ENCODE measurements at places on chromosomes 2 and 18.

DNA sequence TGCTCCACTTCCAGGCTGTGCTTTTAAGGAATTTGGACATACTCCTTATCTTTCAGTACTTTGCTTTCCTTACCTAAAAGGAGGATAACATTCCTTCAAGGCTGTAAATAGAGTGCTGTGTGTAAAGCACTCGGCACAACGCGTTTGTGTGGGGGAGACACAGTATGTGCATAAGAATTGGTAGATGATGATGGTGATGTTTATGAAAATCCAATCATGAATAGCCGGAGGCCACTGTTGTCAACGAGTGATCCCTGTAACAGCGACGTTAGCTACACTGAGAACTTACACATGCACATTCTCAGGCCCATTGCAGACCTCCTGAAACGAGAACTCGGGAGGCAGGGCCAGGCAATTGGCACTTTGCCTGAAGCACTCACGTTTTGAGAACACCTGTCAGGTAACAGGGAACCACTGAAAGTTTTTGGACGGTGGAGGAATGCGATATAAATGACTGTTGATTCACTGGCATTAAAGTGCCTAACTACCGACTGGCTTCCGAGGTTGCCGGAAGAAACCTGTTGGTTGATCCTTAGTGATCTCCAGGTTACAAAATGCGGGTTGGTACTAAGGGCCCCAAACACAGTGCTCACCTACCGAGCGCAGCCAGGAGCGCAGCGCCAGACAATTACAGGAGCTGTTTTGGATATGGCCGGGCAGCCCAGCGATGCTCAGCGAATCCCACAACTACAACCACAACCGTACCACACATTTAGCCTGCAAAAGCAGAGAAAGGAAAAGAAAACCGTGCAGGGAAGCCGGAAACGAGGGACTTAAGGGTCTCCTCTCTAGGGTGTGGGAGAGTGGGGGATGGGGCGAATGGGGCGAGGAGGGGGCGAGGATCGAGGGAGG is 1.0 kb upstream of the MAP4K4 start:
- peak; percentile 30 for DNase-seq

DNA sequence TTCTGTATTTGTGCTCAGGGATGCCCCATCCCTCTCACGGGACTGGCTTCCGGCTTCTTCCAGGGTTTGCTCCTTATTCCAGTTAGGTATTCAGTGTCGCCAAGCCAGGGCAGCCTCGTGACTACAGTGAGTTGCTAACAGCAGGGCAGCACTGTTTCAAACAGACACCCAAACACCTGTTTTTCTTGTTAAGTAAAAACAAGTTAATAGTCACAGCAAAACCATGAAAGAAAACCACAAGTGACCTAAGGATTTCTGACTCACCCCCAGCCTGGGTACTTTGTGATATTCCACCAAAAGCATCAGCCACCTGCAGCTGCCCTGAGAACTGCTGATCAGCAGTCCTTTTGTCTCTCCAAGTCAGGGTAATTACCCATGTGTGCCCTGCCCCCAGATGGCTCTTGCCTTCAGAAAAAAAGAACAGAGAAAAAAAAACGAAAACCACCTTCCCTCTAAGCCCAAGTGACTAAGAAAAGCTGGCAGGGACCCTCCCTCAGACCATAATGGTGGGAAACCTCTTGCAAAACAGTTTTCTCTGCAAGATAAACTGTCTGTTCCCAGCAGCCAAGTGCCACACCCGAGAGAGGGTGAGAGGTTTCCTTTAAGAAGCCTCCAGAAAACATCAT is 178.2 kb downstream of the ANAPC1 start:
- peak; percentile 44 for DNase-seq

- no peak for DNase-seq
These were observed 50.7 kb downstream of the SFXN5 start for GRCh38 chr2:73020657-73021370.

DNA sequence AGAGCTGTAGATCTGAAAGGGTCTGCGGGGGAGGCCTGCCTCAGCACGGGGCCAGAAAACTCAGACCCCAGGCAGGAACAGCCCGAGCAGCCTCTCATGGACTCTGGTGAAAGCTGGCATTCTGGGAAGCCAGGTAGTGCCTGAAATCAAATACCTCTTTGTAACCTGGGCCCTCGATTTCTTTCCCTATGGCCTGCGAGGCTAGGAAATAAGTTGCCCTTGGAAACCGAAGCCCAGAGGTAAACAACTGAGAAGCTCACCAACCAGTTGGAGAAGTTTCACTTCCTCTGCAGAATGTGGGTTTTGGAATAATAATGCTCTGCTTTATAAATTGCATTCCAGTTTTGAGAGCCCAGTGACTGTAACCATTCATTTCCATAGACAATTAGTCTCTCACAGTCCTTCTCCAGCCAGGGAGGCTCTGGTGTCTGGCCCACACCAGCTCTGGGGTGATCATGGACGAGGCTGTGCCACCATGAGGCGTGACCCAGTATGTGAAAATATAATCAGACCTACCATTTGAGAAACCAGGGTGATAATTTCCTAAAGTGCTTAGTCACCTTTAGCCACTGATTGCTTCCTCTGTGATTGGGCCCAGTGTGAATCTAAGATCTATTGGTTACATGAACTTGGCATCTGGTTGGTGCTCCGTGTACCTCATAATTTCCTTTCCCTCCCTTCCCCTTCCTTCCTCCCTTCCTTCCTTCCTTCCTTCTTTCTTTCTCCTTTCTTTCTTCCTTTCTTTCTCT is 133.1 kb upstream of the PELI1 start:
- no peak for DNase-seq

- DNase-seq, result no peak
These were observed 1.2 kb upstream of the BCL11A start for GRCh38 chr2:60554646-60555065.

GRCh38 chr2:61802548-61802947 is 51.3 kb downstream of the FAM161A start:
- DNase-seq, result no peak

DNA sequence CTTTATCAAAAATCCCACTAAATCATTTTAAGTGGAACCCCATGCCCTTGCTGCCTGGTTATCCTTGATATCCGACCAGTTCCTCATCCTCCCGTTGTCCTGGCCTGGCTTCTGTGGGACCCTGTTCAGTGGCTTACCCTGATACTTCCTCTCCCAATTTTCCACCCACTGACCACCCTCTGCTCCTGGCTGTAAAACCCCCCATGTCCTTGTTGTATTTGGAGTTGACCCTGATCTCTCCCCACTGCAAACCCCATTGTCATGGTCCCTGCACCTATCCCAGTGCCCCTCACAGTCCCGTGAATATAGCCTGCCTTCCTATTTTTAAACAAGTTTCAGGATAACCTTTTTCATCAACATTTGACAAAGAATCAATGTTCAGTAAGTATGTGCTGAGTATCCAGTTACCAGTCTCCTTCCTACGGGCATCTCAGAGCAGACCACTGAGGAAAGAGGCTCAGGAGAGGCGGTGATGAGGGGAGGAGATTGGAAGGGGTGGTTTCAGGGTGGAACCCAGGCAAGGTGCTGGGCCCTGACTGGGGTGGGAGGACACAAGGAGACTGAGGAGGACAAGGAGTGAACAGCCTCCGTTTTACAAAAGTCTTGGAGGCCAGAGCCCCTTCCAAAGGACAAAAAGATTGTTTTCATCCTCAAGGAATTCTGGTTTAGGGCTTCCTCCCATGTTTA is 131.8 kb downstream of the PXDN start:
- DNase-seq, result no peak

DNA sequence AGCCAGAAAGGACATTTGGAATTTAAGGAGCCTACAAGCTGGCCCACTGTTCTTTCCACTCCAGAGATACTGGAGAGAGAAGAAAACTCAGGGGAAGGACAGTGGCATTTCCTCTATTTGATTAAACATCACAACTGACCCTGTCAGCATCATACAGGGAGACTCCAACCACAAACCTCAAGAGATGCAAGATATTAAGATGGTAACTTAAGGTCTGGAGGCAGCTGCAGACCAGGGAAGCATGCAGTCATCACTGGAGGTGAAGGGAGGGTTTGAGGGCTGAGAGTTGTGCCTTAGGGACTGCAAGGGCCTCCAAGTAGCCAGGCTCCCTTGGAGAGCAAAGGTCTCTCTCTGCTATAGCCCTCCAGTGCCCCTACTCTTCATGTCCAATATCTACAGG is 67.4 kb downstream of the RNF152 start:
- DNase-seq, result no peak

GRCh38 chr2:198077477-198077876 is 273.1 kb downstream of the PLCL1 start:
- DNase-seq, result no peak

DNA sequence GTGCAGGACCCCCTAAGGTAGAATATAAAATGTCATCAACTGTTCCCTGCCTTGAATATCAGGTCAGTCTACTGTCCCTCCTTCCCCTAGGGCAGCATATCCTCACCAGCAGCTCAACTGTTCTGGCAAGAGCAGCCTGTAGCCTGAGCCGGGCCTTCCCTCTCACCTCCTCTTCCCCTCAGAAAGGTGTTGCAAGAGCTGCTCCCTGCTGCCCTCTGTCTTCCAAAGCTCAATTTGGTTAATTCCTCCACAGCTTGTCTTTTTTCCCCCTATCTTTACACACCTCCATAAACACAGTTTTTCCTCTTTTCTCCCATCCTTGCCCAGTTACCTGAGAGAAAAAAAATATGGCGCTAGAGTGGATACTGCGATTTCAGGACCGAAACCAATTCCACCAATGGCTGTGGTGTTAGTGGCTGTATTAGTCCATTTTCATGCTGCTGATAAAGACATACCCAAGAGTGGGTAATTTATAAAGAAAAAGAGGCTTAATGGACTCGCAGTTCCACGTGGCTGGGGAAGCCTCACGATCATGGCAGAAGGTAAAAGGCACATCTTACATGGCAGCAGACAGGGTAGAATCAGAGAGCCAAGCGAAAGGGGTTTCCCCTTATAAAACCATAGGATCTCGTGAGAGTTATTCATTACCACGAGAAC is 184.7 kb downstream of the MREG start:
- DNase-seq, result peak; percentile 64

DNA sequence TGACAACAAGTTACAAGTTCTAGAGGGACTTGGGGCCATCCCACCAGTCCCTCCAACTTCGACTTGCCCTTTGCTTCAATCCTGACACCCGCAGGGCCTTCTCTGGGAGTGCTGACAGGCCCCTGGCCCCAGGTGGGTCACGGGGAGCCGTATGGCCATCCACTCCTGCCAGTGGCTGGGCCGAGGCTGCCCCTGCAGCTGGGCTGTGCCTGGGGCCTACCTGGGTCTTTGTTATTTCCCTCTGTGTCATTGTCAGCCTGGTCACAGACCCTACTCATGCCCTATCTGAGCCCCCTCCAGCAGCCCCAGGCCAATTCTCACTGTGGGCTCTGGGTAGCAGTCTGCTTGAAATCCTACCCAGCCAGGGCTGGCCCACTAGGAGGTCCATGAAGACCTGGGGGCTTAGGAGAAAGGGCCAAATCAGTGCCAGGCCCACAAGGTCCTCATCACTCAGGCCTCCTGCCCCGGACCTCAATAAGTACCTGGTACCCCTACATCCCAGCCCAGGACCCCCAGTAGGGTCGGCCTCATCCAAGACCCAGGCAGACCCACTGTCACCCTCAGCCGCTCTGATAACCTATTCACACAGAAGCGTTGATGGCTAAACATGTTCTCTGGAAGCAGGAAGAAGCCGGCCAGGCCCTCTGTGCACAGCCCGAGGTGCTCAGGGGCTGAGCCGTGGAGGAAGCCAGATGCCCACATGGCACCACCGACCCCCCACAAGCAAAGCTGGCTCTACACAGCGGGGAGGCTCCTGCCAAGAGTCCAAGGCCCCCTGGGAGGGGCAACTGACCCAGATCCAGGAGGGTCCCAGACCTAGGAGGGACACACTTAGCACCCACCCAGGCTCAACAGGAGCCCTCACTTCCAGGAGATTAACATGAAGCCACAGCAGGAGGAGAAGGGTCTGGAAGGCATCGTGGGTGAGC is 57.7 kb downstream of the BIN1 start:
- no peak for DNase-seq

DNA sequence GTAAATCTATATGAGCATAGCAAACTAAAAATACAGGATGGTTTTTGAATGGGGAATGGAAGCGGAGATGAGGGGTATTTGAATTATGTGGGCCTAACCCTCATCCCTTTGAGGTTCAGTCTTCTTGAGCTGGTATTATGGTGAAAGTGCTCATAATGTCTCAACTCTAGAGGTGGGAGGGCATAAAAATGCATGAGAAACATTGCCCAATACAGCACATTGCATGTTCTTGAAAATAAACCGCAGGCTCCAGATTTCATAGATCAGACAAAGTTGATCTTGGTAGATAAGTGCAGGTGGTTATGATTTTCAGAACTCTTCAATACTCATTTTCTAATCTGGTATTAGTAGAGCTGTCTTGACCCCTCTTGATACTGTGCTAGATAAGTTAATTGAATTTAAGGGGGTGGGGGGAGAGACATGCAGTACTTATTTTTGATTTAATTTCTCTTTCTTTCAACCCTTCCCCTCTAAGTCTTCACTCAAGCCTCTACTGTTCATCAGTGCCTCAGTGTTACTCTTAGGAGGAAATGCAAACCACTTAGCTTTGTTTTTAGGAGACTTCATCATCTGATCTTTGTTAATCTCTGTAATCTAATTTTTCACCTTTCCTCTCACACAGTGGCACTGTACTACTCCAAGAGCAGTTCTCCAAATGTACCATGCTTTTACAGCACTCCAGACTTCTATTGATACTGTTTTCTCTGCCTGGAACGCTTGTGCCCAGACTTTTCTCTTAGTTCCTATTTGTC is 22.2 kb downstream of the XRCC5 start:
- DNase-seq, result no peak

GRCh38 chr2:119349289-119349688 is 17.3 kb downstream of the C2orf76 start:
- DNase-seq, result no peak

- DNase-seq, result peak; percentile 88
These were observed 14.2 kb upstream of the SFXN5 start for GRCh38 chr2:73085691-73086090.

- DNase-seq, result peak; percentile 27
These were observed 315.5 kb downstream of the RPRM start for GRCh38 chr2:153163055-153163454.

DNA sequence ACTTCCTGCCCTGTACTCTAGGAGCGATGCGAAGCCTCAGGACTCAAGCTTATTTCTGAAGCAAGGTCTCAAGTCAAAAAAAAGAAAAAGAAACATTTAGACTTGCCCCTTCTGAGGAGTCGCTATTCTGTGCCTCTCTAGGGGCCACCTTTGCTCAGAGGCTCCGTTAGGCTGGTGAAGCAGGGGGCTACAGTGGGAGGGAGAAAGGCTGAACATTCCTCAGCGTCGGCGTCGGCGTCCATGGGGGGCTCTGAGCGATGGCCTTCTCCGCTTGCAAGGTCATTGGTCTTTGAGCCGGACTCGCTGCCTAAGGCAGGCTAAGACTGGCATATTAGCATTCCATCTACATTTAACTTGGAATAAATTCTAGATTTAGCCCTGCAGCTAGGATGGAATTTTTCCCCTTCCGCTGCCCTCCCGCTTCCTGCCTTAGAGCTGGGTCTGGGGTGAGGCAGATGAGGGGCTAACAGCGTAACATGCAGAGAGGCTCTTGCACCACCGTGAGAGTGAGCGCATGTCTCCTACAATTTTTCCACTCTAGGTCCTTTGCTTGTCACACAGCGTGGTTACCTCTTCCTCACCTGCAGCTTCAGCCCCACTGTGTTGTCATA is 53.6 kb upstream of the ATL2 start:
- DNase-seq, result no peak

Measured in activated CD8-positive, alpha-beta T cell treated with anti-CD3 and anti-CD28 coated beads, Interleukin-2, amount 10 ng/mL, durations not matched to agents 7 days and 5 days (primary cell).